ENCODE measurements at places on chromosomes 5 and 9.

GRCh38 chr9:123397975-123398374 is 42.0 kb downstream of the CRB2 start:
- no peak for DNase-seq

DNA sequence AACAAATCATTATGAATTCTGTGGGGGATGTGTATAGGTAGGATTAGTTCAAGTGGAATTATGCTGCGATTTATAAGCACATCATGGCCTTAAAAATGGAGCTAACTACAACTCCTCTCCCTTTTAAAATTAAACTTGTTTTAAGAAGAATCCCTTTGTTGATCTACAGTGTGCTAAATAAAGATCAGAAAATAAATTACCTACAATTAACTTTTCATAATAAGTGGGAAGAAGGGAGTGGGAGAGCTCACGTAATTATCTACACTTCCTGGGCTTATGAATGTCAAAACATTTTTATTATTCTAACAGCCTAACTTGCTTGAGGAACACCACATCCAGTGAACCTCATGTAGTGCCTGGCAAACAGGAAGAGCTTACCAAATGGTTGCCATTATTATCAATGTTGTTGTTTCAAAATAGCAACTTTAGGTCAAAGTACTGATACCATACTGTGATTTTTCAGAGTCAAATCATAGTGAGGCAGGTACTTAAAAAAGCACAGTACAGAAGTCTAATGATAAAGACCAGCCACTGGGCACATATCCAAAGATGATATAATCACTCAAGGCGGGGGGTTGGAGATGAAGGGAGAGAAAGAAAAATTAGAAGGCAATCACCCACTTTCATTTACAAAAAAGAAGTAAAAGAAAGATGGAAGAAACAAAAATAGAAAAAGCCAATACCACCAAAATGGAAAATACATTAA is 174.0 kb downstream of the RAPGEF6 start:
- DNase-seq = no peak

GRCh38 chr9:137445275-137445807 is 4.2 kb upstream of the ENTPD8 start:
- DNase-seq = peak; percentile 80

GRCh38 chr9:95724253-95724991 is 151.1 kb upstream of the ERCC6L2 start:
- peak; percentile 14 for DNase-seq

GRCh38 chr9:127867356-127868277 is 9.9 kb downstream of the AK1 start:
- DNase-seq = no peak

- DNase-seq = no peak
Observed at GRCh38 chr9:5510989-5511388, 658 bp downstream of the PDCD1LG2 start.

- no peak for DNase-seq
Observed at GRCh38 chr5:22693121-22693520, 160.0 kb downstream of the CDH12 start.

DNA sequence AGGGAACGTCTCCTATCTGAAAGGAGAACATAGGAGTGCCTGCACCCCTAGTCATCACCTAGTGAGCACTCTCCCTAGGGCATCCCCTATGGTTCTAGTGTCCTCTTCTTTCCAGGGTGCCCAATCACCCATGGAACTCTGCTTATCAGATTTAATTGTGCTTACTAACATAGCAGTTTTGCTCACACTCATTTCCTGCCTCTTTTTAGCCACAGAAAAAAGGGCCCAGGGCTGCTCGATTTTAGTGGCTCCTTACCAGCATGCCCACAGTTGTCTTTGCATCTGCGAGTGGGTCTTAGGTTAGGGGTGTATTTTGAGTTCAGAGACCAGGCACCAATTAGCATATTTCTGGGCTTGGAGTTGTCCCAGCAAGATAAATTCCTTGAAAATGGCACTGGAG is 1110.2 kb downstream of the TAF11L14 start:
- DNase-seq = no peak

- no peak for DNase-seq
Observed at GRCh38 chr9:95459851-95460517, 56.8 kb downstream of the PTCH1 start.

GRCh38 chr5:127909821-127910220 is 173.7 kb upstream of the SLC12A2 start:
- DNase-seq = no peak

DNA sequence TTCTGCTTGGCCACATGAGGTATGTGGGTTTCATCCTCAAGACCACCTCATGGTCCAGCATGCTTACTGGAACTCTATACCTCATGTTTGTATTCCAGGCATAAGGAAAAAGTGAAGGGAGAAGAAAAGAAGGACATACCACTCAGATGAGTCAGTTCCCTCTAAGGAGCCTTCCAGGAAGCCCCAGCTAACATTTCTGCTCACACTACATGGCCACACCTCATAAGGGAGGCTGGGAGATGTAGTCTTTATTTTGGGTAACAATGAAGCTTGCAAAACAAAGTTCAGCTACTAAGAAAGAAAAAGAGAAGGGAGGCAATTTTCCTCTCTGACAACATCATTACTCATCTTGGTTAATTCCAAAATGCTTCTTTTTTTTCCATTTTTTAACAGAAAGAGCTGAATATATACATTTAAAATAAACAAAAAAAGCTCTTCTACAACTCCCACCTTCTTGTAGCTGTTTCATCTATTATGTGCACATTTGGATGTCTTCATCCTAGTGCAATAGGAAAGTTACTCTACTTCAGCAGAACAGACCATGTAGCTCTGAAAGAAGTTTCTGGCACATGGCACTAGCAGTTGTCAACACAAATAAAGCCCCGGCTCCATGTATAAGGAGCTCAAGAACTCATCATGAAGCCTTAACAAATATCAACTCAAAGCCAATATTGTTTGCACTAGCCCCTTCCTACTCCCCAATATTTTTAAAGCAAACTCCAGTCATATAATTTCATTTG is 123.6 kb upstream of the CCDC112 start:
- DNase-seq = no peak

DNA sequence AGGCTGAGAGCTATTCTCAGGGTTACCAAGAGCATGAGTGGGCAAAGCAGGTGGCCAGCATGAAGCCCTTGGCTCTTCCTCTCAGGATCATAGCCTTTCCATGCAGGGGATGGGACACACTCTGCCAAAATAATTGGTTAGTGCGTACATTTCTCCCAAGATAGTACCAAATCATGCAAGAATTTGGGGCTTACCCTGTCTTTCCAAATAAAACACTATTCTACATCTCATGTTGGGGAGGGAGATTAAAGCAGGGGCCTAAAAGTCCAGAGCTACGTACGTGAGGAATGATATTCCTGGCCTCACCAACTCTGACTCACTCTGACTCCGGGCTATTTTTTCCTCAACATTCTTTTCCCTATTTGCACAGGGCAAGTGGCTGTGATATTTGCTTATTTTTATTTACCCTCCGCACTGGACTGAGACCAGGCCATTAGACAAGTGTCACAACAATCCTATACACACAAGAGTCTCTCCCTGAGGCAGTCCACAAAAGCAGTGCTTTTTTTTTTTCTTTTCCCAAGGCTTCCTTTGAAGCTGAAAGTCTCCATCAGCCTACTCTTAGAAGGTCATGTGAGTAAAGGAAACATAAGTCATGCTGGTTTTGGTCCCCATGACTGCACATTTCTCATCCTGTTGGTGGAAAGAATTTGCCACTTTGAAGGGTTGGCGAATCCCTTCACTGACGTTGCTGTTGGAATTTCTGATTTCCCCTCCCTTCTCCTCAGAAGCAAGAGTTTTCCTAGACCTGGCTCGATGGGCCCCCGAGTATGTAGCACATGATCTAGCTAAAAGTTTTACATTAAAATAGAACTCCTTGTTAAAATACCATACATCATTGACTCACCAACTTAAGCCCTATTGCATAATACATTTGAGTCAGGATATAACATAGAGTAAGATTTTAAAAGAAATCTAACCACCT is 40.0 kb downstream of the TMEM252 start:
- DNase-seq = no peak

GRCh38 chr5:156155598-156155997 is 171.4 kb upstream of the SGCD start:
- no peak for DNase-seq

- no peak for DNase-seq
Observed at GRCh38 chr5:116062352-116062751, 22.5 kb upstream of the COMMD10 start.

- no peak for DNase-seq
Observed at GRCh38 chr9:129761901-129762369, 9.1 kb upstream of the PTGES start.

DNA sequence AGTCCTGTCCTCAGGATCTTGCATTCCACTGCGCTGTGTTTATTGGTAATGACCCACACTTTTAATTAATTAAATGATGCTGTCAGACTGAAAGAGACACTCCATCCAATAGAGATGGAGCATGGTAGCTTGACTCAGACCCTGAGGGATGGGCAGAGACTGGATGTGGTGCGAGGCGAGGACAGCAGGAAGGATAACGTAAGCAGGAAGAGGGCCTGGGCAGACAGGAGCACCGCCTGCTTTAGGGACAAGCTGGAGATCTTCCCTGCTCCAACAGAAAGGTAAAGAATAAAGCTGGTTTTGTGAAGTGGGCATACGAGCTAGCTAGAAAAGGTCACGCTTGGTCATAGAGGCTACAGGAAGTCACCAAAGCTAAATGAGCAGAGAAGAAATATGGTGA is 3.6 kb upstream of the DOCK8 start:
- no peak for DNase-seq

DNA sequence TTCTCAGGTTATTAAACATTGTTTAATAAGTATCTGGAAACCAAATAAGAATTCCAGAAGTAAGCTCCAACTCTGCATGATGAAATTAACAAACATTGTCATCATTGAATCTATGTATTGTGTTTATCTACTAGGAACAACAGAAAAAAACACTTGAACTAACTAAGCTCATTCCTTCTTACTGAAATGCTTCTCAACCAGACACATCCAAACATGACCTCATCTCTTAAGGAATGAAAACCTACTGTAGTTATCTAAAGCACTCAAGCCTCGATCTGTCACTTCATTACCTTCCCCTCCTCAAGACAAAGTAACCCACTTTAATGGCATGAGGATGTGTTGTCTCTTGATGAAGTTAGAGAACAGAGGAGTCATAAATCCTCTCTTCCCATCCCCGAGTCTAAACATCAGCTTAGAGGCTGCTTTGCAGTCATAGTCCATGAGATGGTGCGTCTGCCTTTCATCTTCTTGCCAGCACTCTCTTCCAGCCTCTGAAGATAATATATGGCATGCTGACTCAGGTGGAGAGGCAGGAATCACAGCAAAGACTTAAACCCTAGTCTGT is 86.5 kb downstream of the CEMIP2 start:
- DNase-seq = no peak

DNA sequence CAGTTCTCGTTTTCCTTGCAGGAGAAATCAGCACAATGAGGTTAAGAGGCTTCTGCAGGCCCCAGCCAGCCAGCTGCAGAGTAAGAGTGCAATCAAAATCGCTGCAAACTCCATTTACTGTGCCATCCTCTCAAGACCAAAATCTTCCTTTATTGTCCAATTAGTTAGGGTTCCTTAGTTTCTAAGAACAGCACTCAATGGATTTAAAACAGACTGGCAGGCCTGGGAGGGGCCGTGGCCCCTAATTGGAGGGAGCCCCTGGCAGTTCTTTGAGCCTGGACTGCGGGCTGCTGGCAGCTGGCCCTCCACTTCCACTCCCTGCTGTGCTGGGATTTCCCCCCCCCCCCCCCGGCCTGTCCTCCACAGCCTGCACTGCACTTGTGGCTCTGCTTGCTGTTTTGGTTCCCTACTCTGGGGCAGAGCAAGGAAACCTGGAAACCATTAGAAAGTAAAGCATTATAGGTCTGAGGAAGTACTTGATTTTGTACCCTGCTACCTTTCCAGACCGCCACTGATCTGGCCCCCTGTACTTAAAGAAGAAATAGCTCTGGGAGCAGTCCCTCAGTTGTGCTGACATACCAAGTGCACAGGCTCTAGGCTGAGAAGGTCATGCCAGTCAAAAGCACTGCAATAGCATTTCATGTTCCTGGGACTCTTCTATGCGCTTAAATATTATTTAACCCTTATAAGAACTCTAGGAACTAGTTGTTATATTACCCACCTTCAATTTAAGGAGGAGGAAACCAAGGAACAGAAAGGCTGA is 129.0 kb downstream of the APBA1 start:
- DNase-seq = no peak

- DNase-seq = no peak
Observed at GRCh38 chr5:6783787-6784186, 70.6 kb downstream of the TENT4A start.

DNA sequence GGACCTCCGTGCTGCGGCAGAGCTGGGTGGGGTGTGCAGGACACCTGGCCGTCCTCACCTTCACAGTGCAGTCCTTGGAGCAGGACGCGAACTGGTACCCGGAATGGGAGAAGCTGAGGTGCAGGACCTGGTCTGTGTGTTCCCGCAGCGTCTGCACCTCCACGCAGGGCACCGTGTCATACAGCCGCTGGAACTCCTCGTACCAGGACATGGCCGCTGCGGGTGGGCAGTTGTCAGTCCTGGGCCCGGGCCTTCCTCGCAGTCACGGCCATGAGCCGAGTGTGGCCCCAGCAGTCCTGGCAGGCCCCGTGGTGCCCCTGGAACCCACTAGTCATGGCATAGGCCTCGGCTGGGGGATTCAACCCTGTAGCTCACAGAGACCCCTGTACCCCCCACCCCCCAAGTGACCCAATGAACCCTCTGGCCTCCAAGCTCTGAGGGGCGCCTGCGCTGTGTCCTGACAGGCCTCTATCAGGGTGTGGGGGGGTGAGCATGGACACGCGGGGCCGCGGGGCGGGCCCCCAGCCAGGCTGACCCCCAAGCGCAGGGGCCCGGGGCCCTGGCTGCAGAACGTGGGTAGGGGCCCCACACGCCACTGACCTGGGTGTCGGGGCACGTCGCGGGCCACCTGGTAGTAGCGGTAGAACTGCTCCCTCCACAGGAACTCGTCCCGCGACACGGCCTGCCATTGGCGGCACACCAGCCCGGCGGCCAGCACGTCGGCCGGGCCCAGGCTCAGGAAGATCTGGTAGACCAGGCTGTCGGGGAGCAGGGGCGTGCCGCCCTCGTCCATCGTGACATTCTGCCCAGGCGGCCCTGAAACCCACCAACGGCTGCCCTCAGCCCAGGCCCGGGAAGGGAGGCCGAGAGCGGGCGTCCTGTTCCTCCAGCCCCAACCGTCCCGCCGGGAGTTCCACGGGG is 987 bp downstream of the FBXW5 start:
- no peak for DNase-seq

DNA sequence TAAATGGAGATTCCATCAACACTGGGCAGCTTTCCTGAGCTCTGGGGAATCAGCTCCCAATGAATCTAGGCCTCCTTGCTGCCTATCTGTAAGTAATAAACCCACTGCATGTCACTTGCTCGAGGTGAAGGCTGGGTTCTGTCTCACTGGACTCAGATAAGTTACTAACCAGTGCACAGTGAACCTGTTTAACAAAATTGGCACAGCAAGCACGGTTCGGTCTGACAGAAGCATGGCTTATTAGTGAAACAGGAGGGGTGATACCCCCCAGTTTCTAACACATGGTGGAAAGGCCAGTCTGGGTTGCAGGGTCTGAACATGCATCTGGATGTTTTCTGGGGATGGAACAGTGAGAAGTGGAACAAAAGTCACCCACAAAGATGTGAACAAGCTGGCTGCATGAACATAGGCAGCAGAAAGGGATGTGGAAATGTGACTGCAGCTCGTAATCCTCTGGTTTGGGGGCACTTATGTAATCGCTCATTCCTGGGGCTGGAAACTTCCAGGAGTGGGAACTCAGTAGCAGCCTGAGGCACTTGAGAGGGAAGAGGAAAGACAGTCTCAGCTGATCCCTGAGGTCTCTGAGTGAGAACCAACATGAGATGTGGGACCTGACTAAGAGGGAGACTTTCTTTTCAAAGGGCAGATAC is 37.7 kb downstream of the UGT3A2 start:
- no peak for DNase-seq
